ENCODE measurements at places on chromosomes 4 and X. TPM values are rescaled to one million over a fixed set of nuclear protein-coding genes. Genes with fewer than 3 reads are reported as not detected.

PCDH19 gene
- 0.43 TPM for total RNA-seq

GJB1 gene
- 72.6 TPM for total RNA-seq

SLIT2 gene
- total RNA-seq = 1.9 TPM

AKAP14 gene
- not detected for total RNA-seq

GRCh38 chrX:98371994-98372393 lies 1488.3 kb downstream of the RPA4 start:
- no peak for DNase-seq

DNA sequence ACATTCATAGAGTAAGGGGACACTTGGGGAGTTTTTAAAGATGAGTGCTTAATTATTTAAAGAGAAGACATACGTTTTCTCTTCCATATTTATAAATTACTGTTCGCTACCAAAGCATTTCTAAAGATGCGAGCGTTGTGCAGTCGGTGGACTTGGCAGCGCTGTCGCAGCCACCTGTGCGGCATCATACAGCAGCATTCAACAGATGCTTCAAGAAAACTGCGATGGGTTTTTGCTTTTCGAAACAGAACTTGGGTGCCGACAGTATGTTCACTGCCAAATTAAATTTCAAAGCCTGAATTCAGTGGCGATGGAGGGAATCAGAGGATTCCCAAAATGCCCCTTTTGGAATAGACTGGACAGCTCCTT lies 1.6 kb upstream of the HTR2C start:
- DNase-seq = no peak

DNA sequence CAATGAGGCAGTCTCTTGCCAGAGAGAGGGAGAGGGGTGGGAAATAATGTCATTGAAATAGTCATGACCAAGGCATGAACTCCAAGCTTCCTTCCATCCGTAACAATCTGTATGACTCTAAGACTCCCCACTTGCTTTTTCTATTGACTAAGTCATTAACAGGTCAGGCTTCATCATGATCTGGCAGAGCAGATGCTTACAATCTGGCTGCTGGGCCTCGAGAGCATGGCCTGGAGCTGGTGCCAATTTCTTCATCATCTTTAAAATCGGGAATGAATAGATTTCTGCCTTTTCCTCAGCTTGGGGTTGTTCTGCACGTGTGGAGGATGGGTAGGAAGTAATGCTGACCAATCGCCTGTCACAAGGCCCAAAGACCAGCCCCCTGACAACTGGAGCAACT lies 280.6 kb upstream of the CLNK start:
- DNase-seq = no peak

GRCh38 chr4:3762753-3763549 lies 3.2 kb upstream of the ADRA2C start:
- DNase-seq = no peak
